Sciatic nerve (tissue), 2 donors: ENCODE measurements at places on chromosomes 3 and 15. TPM values are rescaled to one million over a fixed set of nuclear protein-coding genes. Genes with fewer than 3 reads are reported as not detected.

DNA sequence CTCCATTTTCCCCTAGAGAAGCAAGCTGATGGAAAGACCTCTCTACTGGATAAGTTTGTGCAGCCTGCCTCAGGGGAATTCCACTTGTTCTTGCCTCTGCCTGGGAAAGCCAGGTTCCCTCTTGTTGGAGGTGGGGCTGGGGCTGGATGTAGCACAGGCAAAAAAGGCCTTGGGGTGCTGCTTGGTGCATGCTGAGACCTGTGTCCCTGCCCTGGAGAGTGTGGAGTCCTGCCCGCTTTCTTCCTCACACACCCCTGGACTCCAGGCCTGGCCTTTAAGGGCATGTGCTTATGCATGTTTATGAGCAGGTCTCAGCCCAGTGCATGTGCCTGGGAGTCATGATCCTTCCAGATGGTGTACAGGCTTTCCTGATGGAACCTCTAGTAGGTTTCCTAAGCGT, 23.5 kb upstream of the JMJD7 start:
- DNase-seq = no peak

The TSEN2 gene
- total RNA-seq = 22.2 TPM

The CACNA2D2 gene
- 1.8 TPM for total RNA-seq

DNA sequence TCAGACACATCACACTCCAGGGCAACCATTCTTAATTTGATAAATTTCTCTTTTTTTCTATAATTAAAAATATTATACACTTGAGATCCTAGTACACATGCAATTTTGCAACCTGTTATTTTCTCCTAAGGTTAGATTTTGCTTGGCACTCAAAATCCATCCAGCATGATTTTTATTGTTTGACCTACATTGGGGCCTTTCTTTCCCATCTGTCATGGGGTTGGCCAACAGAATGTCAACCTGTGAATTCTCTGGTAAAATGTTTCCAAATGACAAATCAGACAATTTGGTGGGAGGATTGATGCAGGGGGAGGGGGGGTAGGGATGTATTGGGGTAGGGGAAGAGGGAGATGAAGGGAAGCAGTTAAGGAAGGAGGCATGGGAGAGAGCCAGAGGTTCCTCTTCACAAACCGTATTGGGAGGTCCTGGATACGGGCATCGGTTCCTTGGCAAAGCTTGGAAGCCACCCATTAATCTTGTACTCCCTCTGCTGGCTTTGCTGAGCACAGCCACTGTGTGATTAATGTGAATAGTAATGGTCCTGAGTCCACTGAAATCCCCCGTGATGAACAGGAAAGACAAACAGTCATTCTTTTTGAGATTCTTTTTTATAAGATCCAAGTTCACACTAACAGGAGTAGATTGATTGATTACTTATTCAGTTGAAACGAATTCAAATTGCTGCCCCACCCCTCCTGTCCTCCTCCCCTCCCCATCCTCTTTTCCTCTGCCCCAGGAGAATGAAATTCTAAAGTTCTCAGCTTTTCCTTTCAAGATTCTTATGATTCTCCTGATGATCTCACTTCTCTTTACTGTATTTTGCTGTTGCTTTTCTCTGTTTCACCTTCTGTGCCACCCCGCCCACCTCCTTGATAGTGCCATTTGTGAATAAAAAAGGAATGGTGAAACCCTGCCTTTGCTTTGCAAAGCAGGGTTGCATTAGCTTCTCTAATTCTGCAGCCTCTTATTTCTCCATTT, 82.2 kb upstream of the SLC25A26 start:
- peak; percentile 64 for DNase-seq

GRCh38 chr3:115784739-115785536, 161.6 kb downstream of the GAP43 start:
- no peak for DNase-seq

The CCK gene
- total RNA-seq = not detected

DNA sequence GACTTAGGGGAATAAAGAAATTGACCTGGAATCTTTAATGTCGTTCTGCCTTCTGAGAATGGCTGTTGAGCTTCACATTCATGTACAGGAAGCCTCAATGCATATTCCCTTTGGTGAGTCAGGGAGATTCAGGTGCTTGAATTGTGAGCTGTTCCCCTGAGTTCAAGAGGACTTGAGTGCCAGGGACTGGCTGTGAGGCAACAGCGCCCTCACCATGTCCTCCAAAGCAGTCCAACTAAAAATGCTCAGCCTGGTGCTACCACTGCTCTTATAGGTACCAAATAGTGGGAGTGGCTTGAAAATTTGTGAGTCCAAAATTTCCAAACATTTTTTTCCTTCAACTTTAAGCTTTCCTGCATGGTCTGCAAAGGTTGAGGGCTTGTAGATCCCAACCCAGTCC, 54.1 kb downstream of the LEO1 start:
- no peak for DNase-seq
